Brain microvascular endothelial cell (primary cell): ENCODE measurements at places on chromosomes 1 and 21.

DNA sequence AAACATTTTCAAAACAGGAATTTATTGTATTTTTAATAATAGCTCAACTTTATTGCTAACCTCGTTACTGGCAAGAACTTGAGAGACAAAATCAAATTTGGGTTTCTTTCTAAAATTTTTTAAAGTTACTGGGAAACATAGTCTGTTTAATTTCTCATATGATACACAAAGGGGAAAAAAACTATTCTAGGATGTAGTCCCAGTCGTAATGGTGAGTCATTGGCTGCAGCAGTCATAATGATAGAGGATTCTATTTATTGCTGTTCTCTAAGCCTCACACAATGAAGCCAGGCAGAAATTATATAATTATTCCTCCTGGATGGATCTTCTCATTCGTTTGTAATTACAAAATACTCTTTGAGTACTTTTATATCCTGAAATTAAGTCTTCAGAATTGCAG, 326.5 kb upstream of the SGIP1 start:
- DNase-seq: peak; percentile 40

DNA sequence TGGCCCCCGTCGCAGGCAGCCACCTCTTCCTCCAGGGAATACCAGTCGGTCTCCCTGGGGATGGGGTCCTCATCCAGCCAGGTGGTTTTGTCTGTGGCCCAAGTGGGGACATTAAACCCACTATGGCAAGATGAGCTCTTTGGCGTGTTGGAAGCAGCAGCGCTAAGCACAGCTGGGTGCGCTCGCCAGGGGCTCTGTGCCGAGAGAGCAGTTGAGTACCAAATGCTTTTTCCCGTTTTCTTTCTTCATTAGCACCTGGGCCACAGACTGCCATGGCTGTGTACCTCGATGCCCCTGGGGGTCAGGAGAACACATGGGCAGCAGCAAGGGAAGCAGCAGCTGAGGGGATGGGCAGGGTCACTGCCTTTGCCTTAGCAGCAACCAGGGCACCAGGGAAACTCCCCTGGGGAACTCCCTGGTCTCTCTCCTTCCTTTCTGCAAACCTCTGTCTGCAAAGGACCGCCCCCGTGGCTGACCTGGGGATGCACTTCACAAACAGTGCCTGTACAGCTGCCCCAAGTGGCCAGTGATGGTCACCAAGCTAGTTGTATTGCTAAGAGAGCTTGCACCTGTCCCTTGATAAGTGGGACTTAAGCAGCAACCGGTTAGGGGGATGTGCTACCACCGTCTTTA, 31.1 kb downstream of the EDARADD start:
- DNase-seq: no peak

GRCh38 chr1:16387201-16388188, 20.5 kb downstream of the SZRD1 start:
- no peak for DNase-seq

DNA sequence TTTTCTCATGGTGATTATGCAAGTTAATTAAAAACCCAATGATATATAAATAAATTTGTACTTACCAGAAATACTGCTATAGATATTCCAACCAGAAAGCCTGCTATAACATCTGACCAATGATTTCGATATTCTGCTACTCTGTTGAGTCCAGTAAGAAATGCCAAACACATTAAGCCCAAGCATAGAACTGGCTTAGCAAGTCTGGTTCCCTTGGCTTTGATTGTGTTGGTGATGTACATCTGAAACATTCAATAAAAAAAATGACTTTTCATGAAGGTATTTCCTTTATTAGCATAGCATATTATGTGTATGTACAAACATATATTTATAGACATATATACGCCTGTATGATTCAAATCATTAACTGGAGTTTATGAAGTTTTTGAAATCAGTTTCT, 82.8 kb downstream of the PLPPR5 start:
- no peak for DNase-seq

DNA sequence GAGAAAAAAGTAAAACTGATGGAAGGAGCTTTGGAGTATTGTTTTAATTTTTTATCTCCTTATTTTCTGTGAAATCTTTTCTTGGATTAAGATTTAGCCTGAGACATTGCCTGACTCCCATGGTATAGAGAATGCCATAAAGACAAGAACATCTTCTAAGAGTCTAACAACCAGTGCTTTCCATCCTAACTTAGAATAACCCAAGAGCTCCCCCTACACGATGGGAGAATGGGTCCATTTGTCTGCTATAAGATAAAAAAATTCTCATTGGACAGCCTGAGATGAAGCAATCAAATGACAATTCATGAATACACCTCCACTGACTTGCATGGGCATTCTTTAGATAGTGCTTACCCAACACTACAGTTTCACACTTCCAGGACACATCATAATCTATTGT, 478.1 kb downstream of the TTLL7 start:
- no peak for DNase-seq

DNA sequence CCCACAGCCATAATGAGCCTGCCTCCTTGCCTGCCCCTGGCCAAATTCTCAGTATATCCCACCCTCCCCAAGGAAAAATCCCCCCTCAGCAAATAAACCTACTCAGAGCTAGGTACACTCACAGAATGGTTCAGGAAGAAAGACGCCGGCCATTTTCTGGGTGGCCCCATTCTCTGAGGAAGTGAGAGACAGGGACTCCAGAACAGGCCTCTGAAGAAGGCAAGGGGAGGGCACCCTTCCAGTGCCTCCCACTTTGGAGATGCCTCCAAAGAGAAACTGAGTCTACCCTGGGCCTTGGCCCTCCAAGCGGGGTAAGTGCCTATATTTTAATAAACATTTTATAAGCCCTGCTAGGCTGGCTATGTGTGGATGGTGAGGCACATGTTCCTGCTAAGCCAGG, 2.3 kb downstream of the PACC1 start:
- no peak for DNase-seq

DNA sequence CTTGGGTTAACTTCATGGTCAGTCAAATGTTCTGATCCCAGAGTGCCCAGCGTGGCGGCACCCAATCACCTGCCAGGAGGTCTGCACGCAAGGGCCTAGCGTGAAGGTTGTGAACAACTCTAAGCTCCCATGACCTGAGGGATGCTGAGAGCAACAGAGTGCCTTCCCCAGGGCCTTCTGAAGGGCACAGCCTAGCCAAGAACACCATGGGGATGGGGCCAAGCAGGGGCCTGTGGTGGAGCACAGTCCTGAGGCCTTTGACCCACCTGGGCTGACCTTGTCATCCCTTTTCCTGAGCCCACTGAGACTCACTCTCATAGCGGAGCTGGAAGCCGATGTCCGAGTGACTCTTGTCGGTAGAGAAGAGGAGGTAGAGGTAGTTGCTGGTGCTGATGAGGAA, 138.8 kb upstream of the HMGB4 start:
- no peak for DNase-seq

- DNase-seq: no peak
These were observed 34.5 kb downstream of the EPHX1 start for GRCh38 chr1:225844236-225845061.

DNA sequence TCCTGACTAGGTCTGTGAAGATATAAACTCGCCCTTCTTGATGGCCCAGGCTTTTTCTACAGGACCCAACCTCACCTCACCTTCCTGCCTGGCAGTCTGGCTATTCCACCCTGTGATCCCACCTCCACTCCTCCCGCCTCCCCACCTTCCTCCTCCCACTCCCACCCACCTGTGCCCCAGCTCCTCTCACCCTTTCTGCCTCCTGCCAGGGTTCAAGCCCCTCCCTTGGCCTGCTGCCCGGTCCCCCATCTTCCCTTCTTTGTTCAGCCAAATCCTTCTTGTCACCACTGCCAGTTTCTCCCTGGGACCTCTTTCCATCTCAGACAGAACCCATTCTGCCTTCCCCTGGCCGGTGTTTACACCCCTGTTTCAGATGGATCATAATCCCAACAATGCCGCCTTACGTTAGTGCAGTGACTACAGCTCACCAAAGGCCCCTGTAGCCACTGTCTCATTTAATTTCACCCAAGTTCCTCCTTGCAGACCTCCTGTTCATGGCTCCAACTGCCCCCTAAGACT, 127.5 kb upstream of the EDN2 start:
- DNase-seq: no peak

- no peak for DNase-seq
These were observed 76.8 kb downstream of the KCNJ15 start for GRCh38 chr21:38333301-38334272.

DNA sequence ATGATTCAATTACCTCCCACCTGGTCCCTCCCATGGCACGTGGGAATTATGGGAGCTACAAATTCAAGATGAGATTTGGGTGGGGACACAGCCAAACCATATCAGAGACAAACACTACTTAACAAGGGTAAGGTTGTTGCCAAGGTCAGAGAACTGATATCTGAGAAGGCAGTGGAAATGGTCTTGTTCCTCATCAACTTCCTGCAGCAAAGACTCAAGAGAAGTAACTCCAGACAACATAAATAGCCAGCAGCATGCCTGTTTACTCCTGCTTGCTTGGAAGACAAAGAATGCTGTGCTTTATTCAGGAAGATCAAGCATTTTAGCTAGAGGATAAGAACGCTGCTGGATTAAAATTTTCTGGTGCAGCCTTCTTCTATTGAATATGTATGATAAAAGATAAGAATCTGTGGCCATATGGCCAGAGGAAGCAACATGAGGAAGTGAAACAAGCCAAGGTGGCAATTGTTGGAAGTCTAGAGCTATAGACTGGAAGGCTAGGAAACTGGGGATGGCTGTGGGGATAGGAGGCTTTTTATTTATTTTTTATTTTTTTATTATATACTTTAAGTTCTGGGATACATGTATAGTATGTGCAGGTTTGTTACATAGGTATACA, 36.4 kb downstream of the DDAH1 start:
- DNase-seq: no peak

DNA sequence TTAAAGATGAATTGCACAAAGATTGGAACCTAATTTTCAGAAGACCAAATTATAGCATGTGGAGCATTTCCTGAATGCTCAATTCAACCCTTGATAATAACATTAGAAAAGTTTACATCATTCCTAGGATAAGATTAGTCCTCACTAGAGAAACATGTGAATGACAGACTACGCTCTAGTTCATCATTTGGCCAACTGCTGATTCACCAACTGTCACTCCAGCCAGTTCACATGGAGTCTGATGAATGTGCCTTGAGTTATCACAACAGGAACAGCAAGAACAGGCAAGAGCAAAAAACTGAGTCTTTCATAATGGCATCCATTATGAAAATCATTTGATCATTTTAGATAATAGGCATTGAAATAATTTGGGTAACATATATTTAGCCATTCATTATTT, 415.9 kb downstream of the PTPRC start:
- DNase-seq: no peak

- DNase-seq: no peak
These were observed 47.7 kb upstream of the DNAH14 start for GRCh38 chr1:224881762-224882211.

GRCh38 chr1:107871687-107872395, 93.1 kb downstream of the VAV3 start:
- no peak for DNase-seq

GRCh38 chr1:160127865-160128523, 12.4 kb downstream of the ATP1A2 start:
- peak; percentile 45 for DNase-seq

DNA sequence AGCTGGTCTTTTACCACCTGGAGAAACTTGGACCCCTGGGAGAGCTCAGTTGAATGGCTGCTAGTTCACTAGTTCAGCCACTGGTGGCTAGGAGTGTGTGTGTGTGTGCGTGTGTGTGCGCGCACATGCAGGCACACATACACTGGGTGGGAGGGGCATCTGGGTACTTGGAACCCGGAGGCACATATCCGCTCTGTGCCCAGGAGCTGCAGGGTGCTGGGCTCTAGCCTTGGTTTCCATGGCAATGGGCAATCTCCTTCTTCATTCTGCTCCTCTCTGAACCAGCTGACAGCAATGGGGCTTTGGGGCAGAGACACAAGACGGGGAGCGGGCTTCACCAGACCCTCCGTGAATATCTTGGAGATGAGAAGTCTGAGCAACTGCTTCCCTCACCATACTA, 87.1 kb upstream of the DISP3 start:
- no peak for DNase-seq

- DNase-seq: peak; percentile 34
These were observed 14.4 kb downstream of the TMPRSS3 start for GRCh38 chr21:42381347-42381984.

DNA sequence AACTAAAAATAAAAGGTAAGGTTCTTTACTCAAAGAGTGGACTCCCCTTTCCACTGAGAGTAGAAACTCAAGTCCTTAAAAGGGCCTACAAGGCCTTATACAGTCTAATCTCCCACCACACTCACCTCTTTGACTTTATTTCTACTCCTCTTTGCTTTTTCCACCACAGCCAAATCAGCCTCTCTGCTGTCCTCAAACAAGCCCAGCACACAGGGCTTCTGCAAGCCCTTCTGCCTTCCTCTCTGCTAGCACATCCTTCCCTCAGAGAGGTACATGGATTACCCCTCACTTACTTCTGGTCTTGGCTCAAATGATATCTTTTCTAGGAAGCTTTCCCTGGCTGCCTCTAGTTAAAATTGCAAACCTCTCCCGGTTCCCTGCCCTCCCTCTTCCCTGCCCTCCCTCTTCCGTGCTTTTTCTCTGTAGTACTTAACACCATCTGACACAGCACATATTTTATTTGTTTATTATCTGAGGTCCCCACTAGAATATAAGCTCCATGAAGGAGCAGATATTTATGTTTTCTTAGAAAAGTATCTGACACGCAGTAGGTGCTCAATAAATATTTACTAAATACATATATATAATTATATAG, 1.7 kb downstream of the LYST start:
- DNase-seq: no peak

GRCh38 chr1:209626346-209627026, 25.7 kb downstream of the LAMB3 start:
- no peak for DNase-seq

- no peak for DNase-seq
These were observed 203.3 kb upstream of the JUN start for GRCh38 chr1:58986996-58987767.
